ENCODE measurements at places on chromosomes 1 and 21.

GRCh38 chr21:31374395-31374794 is 30.3 kb upstream of the TIAM1 start:
- no peak for DNase-seq

DNA sequence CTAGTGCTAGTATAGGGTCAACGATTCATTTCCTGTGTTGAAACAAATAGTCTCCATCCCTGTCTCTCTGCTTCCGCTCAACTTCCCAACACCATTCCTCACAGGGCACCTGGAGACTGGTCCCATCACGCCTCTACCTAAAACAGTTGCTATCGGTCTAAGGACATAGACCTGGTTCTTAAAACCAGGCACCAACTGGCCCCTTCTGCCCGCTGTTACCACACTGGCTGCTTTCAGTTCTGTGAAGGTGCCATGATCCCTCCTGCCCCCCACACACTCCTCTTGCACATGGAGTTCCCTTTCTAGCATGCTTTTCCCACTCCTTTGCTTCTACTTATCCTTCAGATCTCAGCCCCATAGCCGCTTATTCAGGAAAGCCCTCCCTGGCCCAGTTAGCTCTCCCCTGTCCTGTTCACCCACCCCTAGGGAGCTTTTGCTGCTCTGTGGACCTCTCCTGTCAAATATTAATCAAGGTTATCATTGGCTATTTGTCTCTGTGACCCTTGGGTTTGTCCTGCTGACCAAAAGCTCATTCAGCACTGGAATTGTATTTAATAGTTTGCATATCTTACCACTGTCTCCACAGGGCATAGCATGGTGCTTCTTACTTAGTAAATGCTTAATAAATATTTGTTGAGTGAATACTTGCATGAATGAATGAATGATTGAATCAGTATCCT is 11.9 kb upstream of the KPRP start:
- DNase-seq, result no peak

DNA sequence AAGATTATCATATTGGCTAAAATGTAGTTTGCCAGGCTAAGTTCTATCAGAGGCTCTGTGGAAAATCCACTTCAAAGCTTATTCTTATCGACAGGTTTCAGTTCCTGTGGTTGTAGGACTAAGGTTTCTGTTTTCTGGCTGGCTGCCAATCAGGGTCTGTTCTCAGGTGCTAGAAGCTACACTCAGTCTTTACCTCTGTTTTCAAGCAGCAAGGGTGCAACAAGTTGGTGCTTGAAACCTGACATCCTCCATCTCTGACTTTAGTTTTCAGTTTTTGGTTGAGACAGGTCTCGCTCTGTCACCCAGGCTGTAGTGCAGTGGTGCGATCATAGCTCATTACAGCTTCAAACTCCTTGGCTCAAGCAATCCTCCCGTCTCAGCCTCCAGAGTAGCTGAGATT is 15.3 kb upstream of the TMCO2 start:
- no peak for DNase-seq

- no peak for DNase-seq
These were observed 8.5 kb upstream of the CD247 start for GRCh38 chr1:167526667-167527383.

DNA sequence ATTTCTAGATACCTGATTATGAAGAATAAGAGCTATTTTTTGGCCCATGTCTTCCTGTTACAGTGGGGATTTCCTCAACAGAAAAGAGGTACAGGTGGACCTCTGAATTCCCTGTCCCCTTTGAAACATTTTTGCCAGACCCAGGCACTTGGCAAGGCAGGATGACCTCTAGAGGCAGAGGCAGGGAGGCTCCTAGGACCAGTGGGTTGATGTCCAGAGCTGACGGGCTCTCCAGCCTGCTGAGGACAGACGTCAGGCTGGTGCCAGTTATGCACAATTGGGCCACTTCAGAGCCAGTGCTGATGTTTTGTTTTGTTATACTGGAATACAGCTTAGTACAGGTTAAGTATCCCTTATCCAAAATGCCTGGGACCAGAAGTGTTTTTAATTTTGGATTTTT is 18.5 kb upstream of the A3GALT2 start:
- no peak for DNase-seq

DNA sequence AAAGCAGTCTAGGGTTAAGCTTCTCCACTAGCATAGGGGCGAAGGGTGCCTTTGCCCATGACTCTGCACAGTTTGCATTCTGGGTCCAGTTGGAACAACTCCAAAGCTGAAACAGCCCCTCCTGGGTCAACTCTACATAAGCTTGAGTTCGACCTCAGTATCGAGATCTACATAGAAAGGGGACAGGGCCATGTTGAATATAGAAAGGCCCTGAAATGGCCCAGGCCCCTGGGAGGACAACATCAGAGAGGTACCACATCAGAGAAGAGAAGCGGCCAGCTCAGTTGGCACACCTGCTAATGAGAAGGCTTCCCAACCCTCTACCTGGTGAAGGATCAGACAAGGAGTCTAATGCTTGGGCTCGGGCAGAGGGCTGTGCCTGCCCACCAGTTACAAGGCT is 1.6 kb downstream of the DENND2D start:
- DNase-seq, result no peak

DNA sequence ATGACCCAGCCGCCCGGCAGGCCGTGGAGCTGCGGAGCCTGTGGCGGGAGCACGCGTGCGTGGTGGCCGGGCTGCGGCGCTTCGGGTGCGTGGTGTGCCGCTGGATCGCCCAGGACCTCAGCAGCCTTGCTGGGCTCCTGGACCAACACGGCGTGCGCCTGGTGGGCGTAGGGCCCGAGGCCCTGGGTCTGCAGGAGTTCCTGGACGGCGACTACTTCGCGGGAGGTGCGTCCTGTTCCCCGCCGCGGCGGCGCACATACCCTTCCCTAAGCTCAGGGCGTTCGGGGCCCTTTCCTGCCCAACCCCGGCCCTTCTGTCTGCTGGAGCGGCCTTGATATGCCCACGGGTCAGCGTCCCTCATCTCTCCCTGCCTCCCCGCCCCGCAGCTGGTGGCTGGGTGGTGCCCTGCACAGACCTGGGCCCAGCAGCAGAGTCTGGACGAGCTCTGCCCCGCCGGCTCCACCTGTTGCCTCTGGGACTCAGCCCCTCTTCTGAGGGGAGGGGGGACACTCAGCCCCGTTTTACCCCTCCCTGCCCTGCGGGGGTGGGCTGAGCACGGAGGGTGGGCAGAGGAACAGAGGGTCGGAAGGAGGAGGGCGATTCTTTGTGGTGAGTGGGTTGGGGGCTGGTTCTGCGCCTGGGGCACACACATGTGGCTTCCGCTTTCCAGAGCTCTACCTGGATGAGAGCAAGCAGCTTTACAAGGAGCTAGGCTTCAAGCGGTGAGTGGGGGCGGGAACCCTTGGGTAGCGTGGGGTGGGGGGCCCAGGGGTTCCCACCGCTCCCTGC is 688 bp downstream of the PRXL2B start:
- no peak for DNase-seq

GRCh38 chr1:22870201-22870871 is 102.3 kb downstream of the LACTBL1 start:
- no peak for DNase-seq

GRCh38 chr1:6509919-6510291 is 18.4 kb upstream of the PLEKHG5 start:
- DNase-seq, result no peak

DNA sequence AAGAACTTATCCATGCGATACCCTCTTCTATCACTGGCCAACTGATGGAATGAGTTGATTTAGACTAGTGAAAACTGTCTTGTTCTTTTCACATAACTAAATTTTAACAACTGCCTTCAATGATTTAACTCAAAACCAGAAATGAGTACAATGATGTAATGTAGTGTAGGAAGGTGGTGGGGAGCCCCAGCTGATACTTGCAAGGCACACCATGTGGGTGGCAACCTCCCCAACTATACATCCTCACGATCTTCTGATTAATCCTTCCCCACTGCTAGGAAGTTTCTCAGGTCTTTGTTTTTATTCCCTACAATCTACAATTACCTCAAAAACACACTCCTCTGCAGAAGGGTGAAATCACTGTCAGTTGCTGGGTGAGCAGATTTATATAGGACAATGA is 100.7 kb downstream of the KCTD3 start:
- DNase-seq, result no peak

DNA sequence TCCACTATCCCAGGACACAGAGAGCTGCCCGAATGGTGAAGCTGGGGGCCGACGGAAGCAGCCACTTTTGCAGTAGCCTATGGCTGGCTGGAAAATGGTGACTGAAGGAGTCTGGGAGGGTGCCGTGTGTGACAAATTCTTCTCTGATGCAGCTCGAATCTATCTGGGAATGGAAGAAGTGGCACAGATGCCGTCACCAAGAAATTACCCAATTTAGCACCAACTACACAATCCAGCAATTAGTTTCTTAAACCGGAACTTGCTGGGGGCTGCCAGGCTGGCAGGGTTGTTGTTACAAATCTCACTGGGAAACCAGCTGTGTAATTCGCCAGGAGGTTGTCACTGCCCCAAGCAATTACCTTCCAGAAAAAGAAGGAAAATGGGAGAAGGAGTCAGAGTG is 18.0 kb downstream of the DLGAP3 start:
- no peak for DNase-seq

DNA sequence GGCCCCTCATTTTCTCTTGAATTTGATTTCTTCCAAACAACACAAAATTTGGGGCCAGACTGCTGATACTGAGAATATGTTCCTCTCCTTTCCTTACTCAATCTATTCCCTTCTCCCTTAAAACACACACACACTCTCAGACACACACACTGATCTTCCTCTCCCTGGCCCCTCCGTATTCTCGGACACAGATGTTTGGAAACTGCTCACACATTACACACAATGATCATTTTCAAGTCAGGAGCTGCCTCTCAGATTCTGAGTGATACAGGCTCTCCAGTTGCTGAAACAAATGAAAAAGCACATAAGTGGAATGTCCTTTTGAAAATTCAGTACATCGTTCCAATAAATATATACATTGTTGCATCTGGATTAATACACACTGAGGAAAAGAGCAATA is 161.3 kb downstream of the CLEC20A start:
- no peak for DNase-seq

GRCh38 chr21:44931137-44931500 is 8.7 kb upstream of the SLX9 start:
- DNase-seq, result no peak

GRCh38 chr1:46960250-46960649 is 19.0 kb upstream of the CYP4A11 start:
- no peak for DNase-seq

DNA sequence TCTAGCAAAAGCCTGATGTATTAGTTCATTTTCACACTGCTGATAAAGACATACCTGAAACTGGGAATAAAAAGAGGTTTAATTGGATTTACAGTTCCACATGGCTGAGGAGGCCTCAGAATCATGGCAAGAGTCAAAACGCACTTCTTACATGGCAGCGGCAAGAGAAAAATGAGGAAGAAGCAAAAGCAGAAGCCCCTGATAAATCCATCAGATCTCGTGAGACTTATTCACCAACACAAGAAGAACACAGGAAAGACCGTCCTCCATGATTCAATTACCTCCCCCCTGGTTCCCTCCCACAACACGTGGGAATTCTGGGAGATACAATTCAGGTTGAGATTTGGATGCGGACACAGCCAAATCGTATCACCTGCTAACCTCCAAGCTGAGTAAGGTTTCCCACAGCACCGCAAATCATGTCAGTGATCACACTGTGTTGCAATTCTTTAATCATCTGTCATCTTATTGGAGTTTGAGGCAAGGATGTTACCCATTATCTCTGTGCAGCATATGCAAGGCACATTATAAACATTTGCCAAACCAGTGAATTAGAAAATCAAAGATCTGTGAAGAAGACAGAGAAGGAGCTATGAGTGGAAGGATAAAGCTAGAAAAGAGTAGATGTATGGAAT is 128.5 kb downstream of the ZNF281 start:
- DNase-seq, result no peak

GRCh38 chr1:4894566-4894965 is 240.2 kb downstream of the AJAP1 start:
- no peak for DNase-seq

- DNase-seq, result peak; percentile 97
These were observed 97.3 kb downstream of the TTLL7 start for GRCh38 chr1:83901547-83902155.

DNA sequence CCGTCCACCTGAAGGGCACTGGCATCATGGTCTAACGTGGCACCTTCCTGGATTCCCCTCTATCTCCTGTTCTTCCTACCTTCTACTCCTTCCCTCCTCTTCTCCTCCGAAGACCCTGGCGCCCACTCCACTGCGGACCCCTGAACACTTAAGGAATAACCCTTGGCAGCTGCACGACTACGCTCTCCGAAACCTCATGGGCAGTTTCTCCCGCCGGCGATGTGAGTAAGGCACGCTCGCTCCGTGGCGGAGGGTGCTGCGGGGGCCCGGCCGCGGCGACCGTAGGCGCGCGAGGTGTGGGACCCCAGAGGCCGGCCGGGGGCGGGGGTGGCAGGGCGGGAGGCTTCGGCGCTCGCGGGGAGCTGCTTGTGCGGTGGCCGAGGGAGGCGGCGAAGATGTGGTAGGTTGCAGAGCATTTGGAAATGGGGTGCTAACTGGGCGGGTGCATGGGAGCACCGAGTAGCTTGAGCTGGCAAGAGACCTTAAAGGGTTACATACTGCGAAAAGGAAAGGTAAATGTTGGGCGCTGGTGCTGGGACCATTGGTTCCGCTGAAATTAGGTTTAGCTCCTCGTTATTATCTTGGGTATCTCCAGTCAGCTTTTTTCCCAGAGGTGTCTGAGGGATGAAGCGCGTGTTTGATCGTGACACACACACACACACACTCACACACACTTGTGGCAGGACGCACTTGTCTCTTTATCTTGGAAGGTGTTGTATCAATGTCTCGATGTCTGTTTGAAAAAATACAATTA is 876 bp downstream of the LRRC7 start:
- no peak for DNase-seq

DNA sequence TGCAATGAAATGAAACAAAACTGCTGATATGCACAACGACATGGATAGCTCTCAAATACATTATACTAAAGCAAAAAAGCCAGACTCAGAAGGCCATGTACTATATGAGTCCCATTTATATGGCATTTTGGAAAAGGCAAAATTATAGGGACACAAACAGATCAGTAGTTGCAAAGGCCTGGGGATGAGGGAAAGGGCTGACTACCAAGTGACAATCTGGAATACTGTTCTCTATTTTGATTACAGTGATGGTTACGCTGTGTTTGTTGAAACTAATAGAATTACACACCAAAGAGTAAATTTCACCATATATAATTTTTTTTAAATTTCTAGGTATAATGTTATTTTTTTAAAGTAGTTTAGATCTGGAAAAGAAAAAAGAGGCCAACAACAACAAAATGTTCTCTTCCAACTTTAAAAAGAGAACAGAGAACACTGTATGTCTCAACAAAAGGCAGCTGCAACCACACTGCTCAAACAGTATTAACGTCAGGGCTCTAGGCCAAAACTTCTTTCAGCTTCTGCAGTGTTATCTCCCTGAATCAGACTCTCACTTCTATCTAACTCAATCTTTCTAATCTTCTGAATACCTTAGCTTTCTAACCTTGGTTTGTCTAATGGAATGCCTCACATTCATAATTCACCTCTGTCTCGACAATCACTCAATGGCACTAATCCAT is 75.8 kb downstream of the FOXJ3 start:
- DNase-seq, result no peak
